ENCODE measurements at places on chromosomes 5 and 9.

GRCh38 chr9:33125461-33125860 lies 41.7 kb downstream of the B4GALT1 start:
- no peak for DNase-seq

DNA sequence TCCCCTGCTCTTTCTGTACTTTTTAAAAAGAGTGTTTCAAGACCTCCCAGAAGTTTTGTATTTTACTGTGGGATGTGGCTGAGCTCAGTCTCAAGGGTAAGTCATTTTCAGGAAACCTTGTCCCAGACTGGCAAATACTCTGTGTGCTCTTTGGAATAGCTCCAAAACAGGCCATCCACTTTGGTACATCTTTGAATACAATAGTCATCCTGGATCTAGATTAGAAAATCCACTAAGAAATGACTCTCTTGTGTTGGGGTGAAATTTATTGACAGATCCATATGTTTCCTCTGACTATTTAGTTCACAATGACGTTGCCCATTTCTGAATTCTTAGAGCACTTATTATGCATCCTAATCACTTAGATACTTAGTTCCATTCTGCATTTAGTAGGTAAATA lies 95.2 kb downstream of the PLCXD3 start:
- no peak for DNase-seq

DNA sequence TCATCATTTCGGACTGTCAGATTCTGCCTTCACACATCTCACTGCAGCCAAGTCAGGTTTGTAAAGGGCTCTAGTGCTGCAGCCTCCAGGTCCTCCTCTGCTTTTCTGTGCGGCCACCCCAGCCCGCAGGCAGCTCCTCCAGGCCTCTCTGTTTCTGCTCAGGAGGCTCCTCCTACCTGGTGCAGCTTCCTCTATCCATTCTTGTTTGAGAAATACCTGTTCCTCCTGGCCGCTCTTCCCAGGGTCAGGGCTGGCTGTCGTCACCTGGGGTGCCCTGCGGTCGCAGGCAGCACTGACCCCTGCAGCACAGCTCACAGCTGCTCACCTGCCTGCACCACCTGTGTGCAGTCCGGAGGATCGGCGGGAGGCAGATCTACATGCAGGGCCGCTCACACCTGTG lies 387.7 kb upstream of the IRX4 start:
- no peak for DNase-seq

- no peak for DNase-seq
These were observed 813 bp upstream of the SLU7 start for GRCh38 chr5:160419458-160420330.

DNA sequence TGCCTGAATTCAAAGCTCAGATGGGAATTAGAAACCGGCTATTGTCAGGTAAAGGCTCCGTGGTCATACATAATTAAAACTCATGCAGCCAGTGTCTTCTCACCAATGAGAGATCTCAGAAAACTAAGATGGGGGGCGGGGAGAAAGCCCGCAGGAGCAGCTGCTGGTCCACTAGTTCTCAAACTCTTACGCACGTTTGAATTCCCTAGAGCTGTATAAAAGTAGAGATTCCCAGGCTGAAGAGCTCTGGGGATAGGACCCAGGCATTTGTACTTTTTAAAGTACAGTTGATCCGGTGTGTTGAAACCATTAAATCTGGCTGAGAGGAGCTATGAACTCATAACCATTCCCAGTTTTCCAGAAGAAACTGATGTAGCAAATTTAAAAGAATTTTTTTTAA lies 68.5 kb downstream of the FRMD3 start:
- no peak for DNase-seq

DNA sequence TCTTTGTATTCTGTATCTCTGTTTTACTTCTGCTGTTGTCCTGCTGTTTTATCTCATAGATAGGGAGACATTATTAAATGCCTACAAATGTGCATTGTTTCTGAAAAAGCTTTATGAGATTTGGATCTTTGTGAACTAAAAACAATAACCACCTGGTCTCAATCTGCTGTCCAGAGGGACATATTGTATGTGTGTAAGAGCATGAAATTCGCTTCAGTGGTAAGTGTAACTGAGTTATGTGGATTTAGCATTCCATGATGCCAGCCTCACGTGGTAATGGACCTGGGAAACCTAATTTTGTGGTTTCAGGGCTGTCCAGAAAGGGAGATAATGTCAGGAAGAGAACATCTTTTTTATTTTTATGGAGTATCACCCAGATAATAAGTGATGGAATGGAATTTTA lies 119.3 kb downstream of the GDNF start:
- DNase-seq = no peak

DNA sequence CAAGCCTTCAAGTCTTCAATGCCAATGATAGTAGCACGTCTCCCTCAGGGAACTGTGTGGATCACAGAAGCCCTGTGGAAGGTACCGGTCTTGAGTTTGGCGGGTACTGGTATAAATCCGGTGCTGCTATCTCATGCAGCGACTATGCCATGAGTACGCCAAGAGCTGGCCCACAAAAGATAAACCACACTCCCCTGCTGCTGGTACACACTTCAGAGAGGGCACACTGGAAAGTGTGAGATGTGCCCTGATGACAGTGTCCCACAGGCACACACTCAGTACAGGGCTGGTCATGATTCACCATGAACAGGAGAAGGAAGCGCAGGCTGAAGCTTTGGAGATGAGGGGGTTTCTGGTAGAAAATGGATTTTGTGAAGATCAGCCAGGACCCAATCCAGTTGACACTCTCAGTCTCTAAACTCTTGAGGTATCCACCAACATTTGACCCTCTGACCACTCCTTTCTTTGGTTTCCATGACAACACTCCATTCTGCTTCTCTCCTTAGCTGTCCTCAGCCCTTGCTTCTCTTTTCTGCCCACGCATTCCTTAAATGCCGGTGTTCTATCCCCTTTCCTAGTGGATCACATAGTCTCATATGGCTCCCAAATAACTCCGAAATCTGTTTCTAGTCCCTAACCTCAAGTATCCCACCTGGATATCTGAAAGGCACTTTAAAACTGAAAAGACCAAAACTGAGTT lies 5.1 kb downstream of the AMACR start:
- no peak for DNase-seq

All from stimulated activated CD8-positive, alpha-beta memory T cell treated with anti-CD3 and anti-CD28 coated beads, Interleukin-2, amount 100 ng/mL, for 1 hour (primary cell).